ENCODE measurements at places on chromosomes 2 and 18.

- no peak for DNase-seq
These were observed 17.3 kb upstream of the ME2 start for GRCh38 chr18:50861617-50862016.

GRCh38 chr2:72570413-72570812, 255.4 kb downstream of the EXOC6B start:
- DNase-seq, result no peak

DNA sequence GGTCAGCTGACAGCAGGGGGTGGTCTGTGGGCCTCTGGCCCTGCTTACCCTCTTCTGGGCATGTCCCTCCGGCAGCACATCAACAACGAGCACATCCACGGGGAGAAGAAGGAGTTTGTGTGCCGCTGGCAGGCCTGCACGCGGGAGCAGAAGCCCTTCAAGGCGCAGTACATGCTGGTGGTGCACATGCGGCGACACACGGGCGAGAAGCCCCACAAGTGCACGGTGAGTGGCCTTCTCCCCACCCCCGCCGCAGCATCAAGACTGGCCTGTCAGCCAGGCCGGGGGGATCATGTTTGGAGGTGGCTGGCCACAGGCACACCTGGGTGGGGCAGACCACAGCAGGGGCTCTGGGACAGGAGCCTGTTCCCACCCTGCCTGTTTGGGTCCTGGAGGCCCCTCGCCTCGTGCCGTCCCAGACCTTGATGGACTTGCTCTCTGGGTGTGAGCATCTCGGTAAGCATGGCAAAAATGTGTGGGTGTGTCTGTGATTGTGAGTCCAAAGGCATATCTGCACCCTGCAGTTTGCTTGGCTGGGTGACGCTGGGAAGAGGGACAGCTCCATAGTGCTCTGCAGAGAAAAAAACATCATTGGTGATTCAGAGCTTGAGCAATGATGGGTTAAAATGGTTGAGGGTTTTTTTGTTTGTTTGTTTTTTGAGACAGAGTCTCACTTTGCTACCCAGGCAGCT, 242.8 kb downstream of the GLI2 start:
- DNase-seq, result no peak

- DNase-seq, result no peak
These were observed 471.0 kb downstream of the TMEM182 start for GRCh38 chr2:103232865-103233264.

GRCh38 chr2:167114018-167114417, 225.7 kb downstream of the XIRP2 start:
- no peak for DNase-seq

GRCh38 chr2:37576831-37577230, 94.6 kb downstream of the CDC42EP3 start:
- DNase-seq, result peak; percentile 50

GRCh38 chr18:39340418-39340817, 1774.8 kb upstream of the CELF4 start:
- no peak for DNase-seq

DNA sequence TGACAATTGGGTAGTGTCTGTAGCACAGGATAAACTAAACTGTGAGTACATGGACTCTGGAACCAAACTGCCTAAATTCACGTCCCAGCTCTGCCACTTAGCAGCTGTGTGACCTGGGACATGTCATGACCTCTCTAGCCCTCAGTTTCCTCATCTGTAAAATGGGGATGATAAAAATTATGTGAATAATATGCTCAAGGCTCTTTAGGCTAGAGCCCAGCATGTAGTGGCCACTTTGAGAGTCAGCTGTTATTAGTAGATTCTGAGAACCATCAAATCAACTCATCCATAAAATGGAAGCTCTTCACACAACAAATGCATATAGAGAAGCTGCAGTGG, 87.7 kb downstream of the INPP5D start:
- DNase-seq, result no peak

GRCh38 chr2:145114726-145115125, 594.8 kb upstream of the ZEB2 start:
- no peak for DNase-seq

DNA sequence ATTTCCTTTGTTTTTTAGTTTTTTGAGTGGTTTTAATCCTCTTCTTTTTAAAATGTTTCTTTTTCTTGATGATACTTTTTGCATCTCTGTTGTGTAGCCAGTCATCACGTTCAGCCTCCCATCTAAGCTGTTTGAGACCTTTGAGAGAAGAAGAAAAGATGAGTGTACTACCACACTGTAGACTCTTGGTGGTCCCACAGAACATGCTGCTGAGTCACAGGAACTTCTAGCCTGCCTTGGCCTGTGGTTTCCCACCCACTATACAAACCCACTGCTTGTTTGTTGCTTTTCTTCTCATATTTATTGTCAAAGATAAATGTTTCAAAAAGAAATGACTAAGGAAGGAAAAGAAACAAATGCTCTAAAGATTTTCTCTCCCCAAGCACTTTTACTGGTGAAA, 5.5 kb downstream of the CEBPZOS start:
- no peak for DNase-seq

DNA sequence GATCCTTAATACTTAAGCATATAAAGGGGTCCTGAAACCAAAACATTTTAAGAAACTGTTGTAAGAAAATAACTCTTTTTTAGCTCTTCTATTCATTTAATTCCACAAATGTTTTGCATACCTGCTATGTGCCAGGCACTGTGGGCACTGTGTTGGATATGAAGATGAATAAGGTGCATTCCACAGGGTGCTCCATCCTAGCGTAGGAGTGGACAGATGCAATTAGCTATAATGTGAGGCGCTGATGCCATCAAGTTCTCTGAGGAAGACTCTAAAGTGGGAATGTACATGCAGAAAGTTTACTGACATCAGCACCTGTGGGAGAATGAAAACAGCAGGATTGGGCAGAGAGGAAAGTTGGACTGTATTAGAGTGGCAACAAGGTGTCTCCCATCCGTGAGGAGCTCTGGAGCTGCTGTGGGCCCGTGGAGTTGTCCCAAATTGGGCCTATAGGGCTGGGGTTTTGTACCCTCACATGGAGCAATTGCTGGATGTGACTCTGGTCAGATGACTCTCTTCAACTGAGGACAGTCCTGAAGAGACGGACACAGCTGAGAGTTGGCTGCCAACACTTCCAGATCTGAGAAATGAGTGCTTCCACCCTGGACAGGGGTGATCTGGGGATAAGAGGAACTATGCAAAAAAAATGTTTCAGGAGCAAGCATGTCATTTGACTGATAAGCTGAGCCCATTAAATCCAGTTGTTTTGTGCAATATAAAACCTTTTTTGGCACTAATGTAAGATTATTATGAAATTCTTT, 22.3 kb downstream of the CD8A start:
- peak; percentile 7 for DNase-seq

DNA sequence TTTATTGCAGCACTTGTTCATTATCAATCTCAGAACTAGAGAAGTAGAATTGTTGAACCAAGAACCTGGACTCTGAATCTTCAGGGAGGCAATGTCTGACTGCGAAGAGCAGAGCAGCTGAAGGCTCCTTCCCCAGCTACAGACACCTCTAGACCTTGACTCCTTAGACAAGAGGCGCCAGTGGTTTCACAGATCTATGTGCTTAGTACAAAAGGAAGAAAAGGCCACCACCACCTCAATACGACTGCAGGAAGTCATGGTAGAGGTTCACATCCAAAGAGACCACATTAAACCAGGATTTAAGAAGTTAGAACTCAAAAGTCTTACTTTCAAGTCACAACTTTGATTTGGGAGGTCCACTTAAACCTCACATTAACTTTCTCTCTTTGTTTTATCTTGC, 158.1 kb upstream of the VRK2 start:
- no peak for DNase-seq

DNA sequence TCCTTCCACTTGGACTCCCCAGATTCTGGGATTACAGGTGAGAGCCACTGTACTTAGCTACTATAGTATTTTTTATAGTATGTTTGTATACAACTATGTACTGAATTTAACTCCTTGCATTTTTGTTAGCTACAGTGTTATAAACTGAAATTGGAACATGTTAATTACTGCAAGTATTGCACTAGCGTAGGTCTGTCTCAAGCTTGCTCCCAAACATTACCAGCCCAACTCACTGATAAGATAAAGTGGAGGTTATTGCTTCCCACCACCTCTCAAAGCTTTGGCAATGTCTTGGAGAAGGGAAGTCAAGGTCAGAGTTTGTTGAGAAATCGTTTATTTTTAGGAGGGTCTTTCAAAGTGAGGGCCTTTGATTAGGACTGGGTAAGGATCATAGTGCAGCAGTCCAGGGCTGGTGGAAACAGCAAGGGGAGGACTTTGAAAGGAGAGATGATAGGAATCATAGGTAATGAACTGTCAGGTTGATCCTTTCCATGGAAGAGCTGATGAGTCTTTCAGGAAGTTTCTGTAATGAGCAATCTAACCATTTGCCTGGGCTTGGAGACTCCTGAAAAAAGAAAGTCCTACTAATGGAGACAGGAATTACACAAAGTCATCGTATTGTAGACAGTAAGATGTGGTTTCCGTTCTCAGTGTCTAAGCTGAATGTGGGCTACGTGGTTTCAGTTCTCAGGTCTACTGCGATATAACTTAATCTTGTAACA, 257.1 kb downstream of the MYO3B start:
- no peak for DNase-seq

DNA sequence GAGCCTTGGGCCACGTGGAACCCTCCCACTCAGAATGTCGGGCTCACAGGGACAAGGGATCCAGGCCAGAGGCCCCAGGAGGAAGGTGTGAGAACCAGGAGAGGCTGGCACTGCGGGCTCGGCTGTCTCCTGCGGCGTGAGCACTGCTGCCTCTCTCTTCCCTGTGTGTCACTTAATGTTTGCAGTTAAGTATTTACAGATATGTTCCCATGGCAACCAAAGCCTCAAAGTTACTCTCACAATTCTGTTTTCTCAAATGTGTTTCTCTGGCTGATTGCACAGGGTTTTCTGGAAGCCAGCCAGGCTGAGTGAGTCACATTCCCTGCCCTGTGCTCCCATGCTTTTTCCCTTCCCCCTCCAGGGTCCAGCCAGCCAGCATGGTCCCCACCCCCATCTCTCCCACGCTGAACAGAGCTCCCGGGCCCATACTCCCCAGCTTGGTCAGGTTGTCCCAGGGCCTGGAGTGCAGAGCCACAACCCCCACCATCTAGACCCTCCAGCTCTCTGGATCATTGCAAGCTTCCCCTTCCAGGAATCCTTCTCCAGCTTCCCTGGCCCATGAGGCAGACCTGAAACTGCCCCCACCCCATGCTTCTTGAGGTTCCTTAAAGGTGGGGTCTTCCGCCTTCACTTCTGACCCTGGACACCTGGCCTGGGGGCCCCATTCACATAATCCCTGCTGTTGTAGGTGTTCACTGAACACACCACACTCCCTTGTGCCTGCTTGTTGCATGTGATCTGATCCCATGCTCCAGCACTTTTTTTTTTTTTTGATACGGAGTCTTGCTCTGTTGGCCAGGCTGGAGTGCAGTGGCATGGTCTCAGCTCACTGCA, 265.9 kb downstream of the CELF4 start:
- DNase-seq, result peak; percentile 43

GRCh38 chr18:55830544-55830943, 242.6 kb upstream of the TCF4 start:
- no peak for DNase-seq

GRCh38 chr2:173050684-173051083, 25.0 kb upstream of the MAP3K20 start:
- DNase-seq, result no peak

- DNase-seq, result no peak
These were observed 100.9 kb upstream of the CELF4 start for GRCh38 chr18:37666451-37666850.

GRCh38 chr2:47249157-47249900, 94.2 kb upstream of the STPG4 start:
- no peak for DNase-seq

- no peak for DNase-seq
These were observed 261.8 kb upstream of the RAB6C start for GRCh38 chr2:129717560-129718130.

- no peak for DNase-seq
These were observed 488.4 kb upstream of the PIK3C3 start for GRCh38 chr18:41466436-41467160.

GRCh38 chr2:8500124-8501054, 181.5 kb upstream of the ID2 start:
- peak; percentile 30 for DNase-seq

DNA sequence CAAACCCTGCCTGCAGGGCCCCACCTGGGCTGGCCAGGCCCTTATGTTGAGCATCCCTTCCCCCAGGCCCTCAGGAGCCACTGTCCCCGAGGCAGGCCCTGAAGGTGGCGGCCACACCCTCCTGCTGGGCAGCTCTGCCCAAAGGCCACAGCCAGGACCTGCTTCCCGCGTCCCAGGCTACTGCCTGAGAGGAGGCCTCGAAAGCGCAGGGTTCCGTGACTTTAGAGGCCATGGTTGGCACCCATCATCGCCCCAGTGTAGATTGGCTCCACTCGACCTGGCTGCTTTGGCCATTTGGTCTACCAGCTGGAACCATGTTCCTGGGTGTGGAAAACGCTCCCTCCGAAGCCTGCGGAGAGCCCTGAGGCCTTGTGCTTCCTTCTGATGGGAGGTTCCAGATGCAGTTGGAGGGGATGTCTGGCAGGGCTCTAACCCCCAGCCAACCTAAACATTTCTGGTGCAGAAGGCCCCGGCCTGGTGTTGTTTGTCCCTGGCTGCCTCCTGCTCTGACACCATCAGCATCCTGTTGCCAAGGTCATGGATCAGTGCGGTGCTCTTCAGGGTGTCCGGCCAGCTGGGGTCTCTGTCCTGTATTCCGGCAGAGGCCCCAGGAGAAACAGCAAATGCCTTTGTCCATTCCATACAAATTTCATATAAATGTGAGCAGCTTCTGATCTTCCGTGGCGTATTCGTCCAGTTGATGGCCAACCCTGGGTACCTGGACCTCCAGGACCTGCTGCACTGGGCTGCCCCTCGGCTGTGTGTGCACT, 14.7 kb downstream of the CAPN10 start:
- no peak for DNase-seq

GRCh38 chr18:48767090-48767690, 183.6 kb downstream of the SMAD7 start:
- DNase-seq, result no peak

GRCh38 chr18:78330766-78331165, 648.9 kb upstream of the SALL3 start:
- no peak for DNase-seq

GRCh38 chr18:48742706-48743475, 204.1 kb downstream of the CTIF start:
- peak; percentile 97 for DNase-seq

DNA sequence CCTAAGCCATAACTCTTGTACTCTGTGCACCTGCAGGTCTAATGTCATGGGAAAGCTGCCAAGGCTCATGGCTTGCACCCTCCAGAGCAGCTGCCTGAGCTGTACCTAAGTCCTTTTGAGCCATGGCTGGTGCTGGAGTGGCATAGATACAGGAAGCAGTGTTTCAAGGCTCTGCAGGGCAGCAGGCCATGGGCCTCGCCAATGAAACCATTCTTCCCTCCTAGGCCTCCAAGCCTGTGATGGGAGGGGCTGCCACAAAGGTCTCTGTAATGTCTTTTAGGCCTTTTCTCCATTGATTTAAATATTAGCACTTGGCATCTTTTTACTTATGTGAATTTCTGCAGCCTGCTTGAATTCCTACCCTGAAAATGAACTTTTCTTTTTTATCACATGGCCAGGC, 108.5 kb downstream of the PTH2R start:
- DNase-seq, result no peak

GRCh38 chr18:65082907-65083306, 667.9 kb upstream of the CDH7 start:
- DNase-seq, result no peak

GRCh38 chr2:228902176-228902575, 368.9 kb downstream of the PID1 start:
- DNase-seq, result no peak
